CD8-positive, alpha-beta memory T cell (primary cell): ENCODE measurements at places on chromosomes 16 and 17.

DNA sequence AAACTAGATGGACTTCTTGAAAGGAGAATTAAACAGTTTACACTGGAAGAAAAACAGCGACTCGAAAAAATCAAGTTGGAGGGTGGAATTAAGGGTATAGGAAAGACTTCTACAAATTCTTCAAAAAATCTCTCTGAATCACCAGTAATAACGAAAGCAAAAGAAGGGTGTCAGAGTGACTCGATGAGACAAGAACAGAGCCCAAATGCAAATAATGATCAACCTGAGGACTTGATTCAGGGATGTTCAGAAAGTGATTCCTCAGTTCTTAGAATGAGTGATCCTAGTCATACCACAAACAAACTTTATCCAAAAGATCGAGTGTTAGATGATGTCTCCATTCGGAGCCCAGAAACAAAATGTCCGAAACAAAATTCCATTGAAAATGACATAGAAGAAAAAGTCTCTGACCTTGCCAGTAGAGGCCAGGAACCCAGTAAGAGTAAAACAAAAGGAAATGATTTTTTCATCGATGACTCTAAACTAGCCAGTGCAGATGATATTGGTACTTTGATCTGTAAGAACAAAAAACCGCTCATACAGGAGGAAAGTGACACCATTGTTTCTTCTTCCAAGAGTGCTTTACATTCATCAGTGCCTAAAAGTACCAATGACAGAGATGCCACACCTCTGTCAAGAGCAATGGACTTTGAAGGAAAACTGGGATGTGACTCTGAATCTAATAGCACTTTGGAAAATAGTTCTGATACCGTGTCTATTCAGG lies 85.0 kb downstream of the C17orf58 start:
- DNase-seq, result no peak

GRCh38 chr16:65410801-65411200 lies 288.9 kb upstream of the CDH11 start:
- DNase-seq, result no peak

GRCh38 chr17:57296231-57296630 lies 39.9 kb downstream of the MSI2 start:
- DNase-seq, result no peak

- DNase-seq, result no peak
These were observed 17.9 kb downstream of the CNP start for GRCh38 chr17:41984454-41984853.

GRCh38 chr16:68470461-68471150 lies 22.3 kb upstream of the SMPD3 start:
- peak; percentile 27 for DNase-seq

DNA sequence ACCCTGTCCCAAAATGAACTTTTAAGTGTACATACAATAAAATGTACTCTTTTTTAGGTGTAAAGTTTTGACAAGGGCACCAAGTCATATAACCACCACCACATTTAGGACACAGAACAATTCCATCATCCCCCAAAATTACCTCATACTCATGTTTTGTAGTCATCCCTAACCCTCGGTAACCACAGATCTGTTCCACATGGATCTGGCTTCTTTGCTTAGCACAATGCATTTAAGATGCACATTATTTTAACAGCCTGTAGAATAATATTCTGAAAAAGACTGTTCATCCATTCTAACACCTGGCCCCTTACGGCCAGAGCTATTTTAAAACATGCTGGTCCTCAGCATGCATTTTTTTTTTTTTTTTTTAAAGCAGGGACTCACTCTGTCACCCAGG lies 25.2 kb upstream of the CFAP20 start:
- no peak for DNase-seq

GRCh38 chr17:47802341-47803022 lies 19.1 kb downstream of the OSBPL7 start:
- peak; percentile 73 for DNase-seq

DNA sequence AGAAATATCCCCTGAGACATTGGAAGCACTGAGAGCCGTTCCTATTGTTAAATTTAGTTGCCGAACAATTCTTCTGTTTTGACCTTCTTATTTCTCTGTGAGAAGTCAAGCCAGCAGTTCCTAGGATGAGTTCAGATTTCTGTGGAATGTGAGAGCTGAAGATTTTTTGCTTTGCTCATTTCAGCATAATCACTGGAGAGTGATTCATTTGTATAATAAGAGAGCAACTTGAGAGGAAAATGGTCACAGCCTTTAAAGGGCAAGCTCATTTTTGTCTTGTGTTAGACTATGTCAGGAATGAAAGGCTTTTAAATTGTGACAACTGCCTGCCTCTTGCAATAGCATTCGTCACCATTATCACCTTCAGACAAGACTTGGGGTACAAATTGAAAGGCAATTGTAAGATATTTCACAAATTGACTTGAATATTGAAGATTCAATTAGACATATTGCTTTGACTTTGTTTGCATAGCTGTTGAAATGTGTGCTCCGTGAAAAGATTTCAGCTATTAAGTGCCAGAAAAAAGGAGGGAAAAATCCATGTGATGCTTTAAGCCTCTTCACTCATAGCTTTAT lies 900.0 kb upstream of the GOT2 start:
- no peak for DNase-seq

DNA sequence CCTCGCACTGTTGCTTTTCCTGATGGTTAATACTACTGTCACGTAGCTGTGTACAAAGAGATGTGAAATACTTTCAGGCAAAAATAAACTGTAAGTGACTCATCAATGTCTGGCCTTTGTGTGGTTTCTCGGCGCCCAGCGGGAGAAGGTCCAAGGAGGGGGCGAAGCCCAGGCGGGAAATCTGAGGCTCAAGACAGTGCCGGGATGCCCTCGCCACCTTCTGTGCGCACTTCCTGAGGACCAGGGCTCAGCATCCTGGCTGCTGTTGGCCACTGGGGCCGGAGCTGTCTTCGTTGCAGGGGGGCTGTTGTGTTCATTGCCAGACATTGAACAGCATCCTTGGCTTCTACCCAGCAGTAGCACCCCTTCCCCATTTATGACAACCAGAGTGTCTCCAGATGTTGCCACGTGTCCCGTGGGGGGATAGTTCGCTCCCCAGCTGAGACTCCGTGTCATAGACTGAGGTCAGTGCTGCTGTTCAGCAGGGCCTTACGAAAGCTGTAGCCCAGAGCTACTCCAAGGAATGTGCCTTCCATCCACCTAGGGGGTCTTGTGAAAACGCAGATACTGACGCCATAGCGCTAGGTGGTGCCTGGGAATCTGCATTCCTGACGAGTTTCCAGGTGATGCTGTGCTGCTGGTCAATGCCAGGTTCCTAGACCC lies 67.3 kb upstream of the PLCG2 start:
- no peak for DNase-seq

DNA sequence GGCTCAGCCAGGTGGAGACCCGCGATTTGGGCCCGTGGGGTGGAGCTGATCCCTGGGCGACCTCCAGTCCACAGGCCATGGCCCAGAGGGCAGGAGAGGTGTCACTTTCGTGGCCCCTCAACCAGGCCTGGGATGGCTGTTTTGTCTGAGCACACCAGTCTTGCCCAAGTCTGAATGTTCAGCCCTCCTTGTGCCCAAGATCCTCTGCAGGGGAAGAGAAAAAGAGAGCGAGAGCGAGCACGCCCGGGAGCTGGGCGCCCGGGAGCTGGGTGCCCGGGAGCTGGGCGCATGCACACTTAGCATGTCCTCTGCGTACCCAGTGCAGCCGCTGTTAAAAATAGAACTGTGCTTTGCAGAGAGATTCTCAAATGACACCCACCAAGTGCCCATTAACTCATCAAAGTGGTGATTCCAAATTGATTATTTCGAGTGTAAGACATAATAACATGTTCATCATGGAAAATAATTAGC lies 403.3 kb upstream of the TNRC6C start:
- no peak for DNase-seq

GRCh38 chr16:82017911-82018568 lies 6.8 kb upstream of the SDR42E1 start:
- no peak for DNase-seq

DNA sequence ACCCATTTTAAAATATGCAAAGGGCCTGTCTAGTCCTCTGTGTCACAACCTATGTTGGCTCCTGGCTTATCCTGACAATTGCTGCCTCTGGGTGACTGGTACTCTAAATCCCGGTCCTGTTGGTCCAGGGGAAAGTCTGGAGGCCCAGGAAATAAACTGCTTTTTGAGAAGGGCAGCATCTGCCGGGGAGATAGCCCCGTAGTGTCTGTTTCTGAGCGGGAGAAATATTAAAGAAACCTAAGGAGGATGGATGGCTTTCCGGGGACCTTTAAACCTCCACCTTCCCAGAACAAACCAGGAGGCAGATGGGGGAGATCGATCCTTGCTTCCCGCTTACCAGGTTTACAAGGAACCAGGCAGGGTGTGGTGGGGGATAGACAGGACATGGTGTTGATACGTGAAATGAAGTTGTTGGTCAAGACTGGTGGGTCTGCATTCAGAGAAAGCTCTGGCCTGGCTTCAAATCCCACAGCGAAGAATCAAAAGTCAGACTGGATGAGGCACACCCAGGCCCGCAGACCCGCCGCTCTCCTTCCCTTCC lies 3.8 kb downstream of the HOXB2 start:
- DNase-seq, result peak; percentile 2
